ENCODE measurements at places on chromosomes 1 and 21.

- DNase-seq: no peak
Observed at GRCh38 chr1:30538226-30538992, 185.0 kb downstream of the MATN1 start.

DNA sequence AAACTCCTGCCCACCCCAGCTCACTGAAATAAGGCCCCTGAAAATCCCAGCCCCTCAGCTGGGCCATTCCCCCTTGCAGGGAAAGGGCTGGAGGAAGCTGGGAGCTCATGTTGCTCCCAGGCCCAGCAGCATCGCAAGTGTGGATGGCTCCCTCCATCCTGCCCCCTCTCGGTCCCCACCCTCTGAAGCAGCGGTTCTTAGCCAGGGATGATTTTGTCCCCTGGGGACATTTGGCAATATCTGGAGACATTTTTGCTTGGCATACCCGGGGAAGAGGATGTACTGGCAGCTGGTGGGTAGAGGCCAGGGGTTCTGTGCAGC is 56.8 kb downstream of the PSMG1 start:
- no peak for DNase-seq

GRCh38 chr1:61284248-61284854 is 202.0 kb downstream of the NFIA start:
- DNase-seq: no peak

DNA sequence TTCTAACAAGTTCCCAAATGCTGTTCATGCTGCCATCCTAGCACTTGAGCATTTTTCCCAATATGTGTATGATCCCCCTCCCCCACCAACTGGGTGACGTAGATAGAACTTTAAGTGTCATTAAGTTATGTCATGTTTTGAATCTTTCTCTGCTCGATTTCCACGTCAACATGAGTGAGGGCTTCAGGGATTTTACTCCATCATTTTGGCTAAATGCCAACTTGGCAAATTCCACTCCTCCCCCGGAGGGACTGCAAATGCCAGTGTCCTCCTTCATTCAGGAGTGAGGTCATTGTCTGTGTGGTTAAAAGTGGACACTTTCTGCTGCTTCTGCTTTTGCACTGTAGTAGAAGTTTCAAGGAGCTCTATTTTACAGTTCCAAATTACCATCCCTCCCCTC is 201.7 kb downstream of the FGGY start:
- no peak for DNase-seq

DNA sequence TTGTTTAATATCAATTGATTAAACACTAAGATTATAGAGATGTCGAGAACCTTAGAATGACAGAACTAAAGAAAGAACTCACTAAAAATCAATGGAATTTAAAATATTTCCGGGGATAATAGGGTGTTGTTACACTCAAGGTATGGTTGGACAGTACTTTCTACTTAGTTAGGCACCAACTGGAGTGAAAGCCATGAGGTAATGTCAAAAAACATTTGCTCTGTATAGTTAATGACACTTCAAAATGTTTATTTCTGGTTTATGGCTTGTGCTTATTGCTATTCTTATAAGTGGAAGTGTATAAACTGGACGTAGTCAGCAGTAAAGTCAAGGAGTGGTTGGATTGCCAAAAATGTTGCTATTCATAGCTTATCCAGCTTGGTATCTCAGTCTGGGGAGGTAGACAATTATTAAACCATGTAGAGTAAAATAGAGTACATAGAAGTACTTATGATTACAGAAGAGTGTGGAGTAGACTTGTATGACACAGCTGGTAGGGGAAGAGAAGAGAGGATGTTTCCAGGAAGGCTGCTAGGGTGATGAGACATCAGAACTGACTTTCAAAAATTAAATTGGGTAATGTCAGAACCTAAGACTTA is 56.5 kb upstream of the BMP8A start:
- no peak for DNase-seq

GRCh38 chr1:52296345-52296744 is 69.7 kb downstream of the CC2D1B start:
- DNase-seq: peak; percentile 69

- DNase-seq: no peak
Observed at GRCh38 chr1:240086726-240087125, 5.0 kb upstream of the FMN2 start.

DNA sequence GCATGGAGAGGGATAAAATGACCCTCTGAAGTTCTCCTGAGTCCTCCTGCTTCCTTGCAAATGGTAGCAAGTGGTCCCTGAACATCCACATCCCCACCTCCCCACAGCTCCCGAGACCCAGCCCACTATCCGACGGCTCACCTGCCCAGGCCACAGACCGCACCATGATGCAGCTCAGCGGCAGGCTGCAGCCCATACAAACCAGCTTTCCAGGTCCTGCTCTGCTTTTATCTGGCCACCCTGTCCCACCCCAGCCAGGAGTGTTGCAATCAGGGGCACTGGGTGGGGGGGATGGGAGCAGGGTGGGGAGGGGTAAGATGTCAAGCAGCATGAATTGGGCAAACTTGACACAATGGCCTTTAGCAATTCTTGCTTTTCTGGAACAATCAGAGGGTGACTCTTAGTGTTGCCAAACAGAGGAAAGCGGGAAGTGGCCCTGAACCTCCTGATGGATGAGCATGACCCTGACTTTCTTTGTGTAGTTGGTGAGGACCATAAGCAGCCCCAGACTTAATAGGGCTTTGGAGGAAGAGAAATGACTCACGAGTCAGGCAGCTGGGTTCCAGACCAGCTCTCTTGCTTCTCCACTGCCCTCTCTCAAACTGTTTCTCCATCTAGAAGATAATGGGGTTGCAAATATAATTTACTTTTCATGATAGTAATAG is at the start of gene CHIT1:
TSS of gene CHIT1 (minus strand) at position 203 of the 665 bp plus-strand sequence. CDS start at position 166, 37 bp downstream.
- DNase-seq: no peak

DNA sequence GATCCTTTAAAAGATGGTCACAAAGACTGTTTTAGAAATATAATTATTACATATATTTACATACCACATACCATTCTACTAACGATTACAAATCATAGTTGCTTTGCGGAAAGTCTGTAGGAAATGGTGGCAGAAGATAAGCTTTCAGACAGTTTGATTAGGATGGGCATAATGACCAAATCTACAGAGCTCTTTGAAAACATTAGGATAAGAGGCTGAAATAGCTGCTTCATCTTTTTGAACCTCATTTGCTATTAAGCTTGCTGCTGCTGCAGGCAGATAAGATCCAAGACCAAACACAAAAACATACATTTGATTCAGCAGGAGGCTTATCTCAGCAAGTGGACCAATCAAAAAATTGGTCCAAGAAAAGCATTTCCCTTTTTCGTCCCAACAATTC is 47.1 kb downstream of the DDAH1 start:
- no peak for DNase-seq
